NCI-H524 treated with DMSO at 0.1 percent for 48 hours (cell line): ENCODE measurements at places on chromosomes 4 and X.

DNA sequence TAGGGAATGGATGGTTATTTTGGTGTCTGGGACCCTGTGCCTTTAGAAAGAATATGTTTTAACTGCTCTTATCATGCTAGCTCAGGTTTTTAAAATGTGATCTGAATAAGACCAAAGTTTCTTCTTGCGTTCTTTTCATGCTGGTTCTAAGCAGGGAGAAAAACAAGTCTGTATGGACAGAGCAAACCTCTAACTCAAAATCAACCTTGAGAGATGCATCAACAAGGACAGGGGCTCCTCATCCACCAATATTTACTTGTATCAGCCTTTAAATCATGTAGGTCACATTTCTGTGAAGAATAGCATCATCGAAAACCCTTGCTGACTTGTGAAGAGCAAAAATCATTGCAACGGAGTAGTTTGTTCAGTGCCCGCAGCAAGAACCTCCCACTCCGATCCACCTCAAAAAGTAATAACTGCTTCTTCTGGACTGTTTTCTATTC, 1.2 kb downstream of the ATP10D start:
- no peak for DNase-seq

- no peak for DNase-seq
These were observed 35.4 kb upstream of the SPON2 start for GRCh38 chr4:1207603-1208265.

- DNase-seq, result peak; percentile 55
These were observed at the start of gene PLK4 for GRCh38 chr4:127880763-127881562. TSS of gene PLK4 (plus strand) at chr4:127880893. CDS start at chr4:127881135, 242 bp downstream.

DNA sequence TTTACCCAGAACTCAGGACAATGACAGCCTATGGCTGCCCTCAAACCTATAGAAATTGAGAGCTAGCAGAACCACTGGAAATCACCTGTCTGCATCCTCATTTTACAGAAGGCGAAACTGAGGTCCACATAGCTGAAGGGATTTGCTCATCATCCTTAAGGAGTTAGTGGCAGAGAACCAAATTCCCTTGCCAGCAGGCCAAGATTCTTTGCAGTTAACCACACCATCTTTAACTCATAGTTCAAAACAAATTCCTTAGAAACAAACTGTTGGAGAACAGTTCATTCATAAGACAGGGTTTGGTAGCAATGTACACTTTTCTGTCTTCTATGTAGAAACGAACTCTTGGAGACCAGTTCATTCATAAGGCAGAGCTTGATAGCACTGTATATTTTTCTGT, 37.9 kb upstream of the RAP2C start:
- no peak for DNase-seq

- no peak for DNase-seq
These were observed 44.8 kb downstream of the GAB1 start for GRCh38 chr4:143381189-143382118.

DNA sequence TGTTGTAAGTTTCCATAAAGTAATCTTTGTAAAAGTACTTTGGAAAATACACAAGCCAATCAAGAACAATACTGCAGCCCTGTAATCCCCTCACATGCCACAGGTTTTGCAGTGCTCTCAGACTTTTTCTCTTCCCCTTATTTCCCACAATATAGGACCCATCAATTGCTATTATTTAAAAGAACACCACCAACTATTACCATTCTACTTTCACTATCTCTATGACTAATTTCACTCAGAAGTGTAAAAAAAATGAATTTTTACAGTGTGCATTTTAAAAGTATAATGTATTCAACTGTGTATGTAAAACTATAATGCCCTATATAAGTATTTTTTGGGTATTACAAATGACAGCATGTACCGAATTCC, 1.7 kb downstream of the ATP8A1 start:
- DNase-seq, result no peak

DNA sequence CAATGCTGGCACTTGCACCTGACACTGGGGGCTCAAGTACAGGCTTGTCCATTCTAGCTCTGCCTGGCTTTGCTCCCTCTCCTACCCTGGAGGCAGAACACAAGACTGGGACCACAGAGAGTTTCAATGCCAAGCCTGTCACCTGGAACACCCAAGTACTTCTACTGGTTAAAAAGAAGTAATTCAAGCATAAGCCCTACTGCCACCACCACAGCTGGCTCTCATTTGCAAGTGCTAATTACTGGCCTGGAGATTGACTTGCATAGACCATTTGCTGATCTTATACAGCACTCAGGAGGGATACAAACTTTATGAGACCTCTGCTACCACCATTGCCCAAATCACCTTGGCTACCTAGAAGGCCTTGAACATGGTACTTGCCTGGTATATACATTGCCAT, 1550.9 kb downstream of the C4orf33 start:
- no peak for DNase-seq

- DNase-seq, result peak; percentile 15
These were observed 58.4 kb upstream of the HS3ST1 start for GRCh38 chr4:11487139-11487538.
